Stimulated activated CD8-positive, alpha-beta memory T cell treated with anti-CD3 and anti-CD28 coated beads, Interleukin-2, amount 100 ng/mL, for 1 hour (primary cell): ENCODE measurements at places on chromosomes 3 and 15.

GRCh38 chr15:25092661-25093060 lies 137.9 kb downstream of the SNRPN start:
- no peak for DNase-seq

DNA sequence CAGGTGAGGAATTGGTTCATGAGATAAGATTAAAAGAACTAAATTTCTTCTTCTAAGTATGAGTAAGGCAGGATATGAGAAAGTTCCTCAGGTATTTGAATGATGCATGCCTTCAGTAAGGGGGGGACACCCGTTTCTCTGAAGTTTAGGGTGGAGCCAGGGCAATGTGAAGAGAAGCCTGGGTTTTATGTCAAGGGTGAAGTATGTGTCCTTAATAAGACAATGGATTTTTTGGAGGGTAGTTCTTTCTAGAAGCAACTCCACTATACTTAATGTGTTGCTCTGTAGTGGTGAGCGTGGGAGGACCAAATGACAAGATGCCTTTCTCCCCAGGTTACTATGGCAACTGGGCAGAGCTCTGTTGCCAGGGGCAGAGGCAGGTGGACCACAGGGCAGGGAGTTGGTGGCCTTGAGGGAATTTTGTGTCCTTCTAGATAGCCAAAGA lies 44.0 kb downstream of the PHLDB2 start:
- no peak for DNase-seq

- no peak for DNase-seq
Observed at GRCh38 chr3:182937293-182938051, 42.9 kb downstream of the DCUN1D1 start.

GRCh38 chr3:58502872-58503271 lies 11.0 kb downstream of the KCTD6 start:
- DNase-seq, result no peak

DNA sequence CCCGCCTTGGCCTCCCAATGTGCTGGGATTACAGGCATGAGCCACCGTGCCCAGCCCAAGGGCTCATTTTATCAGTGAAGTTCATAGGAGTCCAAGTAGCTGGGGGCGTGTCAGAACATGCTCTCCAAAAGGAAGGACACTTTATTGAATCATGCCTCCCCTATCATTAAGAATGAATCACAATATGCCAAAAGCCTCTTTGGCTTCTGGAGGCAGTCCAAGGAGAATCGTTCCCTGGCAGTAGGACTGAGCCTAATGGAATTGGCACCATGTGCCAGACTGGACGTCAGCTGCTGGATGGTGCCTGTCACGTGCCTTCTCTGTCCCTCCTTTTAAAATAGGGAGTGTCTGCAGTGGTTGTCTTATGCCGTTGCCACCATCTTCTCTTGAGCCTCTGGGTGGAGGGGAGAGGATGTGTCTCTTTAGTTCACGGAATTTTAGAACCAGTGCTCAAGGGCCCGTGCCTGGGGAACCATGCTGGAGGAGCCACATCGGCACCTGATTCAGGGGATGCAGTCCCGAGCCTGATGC lies 234.7 kb upstream of the LYSMD4 start:
- DNase-seq, result no peak

DNA sequence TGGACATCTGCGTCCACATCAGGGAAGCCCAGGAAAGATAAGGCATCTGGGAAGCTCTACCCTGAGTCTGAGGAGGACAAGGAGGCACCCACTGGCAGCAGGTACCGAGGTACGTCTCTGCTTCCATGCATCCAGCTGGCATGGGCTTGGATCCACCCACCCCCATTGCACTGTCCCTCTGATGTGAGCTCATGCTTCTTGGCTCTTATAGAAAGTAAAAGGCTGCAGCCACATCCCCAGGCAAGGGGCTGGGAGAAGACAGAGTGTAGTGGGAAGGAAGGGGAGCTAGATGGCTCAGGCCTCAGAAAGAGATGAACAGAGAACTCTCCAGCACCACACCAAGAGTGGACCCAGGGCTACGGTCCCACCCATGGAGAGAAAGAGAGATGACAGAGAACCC lies 18.2 kb downstream of the PTH1R start:
- no peak for DNase-seq

DNA sequence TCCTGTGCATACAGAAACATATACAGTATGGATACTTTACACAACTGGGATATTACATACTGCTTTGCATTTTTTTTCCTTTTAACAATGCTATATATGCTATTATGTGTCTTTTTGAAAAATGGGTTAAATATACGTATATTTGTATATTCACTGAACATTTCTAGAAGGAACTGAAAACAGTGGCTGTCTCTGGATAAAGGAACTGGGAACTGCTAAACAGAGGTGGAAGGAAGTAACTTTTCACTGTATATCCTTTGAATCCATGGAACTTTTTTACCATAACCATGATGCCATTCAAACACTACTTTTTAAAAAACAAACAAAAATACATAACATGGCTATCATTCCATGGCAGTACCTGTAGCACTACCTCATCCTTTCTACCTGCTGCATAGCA lies 1.8 kb downstream of the MTFMT start:
- DNase-seq, result no peak

DNA sequence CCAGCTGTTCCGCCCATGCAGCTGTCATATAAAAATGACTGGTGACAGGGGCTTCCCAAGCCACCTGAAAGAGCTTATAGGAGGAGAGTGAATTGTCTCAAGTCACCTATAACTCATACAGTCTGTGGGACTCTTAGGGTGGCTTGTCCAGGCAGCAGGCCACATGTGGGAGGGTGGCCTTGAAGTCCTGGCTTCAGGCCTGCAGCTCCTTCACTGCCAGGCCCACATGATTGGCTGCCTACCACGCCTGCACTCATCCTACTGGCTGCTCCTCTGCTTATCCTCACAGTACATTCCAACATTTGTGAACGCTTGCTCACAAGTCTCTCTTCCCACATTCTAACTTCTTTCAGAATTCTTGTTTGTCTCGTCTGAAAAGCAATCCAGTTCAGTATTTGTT lies 41.1 kb upstream of the TIPARP start:
- DNase-seq, result no peak

DNA sequence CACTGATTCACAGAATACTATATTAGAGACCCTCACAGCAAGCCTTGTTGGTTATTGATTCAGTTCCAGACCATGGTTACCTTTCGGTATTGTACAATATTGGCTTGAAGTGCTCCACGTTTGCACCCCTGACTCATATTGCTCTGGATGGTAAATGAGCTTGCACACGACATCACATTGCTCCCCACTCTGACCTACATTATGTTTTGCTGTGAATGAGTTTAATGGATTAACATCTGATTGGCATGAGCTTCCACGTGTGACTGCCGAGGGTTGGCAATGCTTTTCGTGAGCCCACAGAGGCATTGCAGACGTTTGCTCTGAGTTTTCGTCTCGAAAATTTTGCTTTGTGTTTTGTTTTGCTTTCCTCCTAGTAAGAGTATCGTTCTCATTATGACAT lies 225.8 kb upstream of the ICE2 start:
- DNase-seq, result no peak

GRCh38 chr3:31668242-31668641 lies 135.5 kb downstream of the STT3B start:
- DNase-seq, result no peak

DNA sequence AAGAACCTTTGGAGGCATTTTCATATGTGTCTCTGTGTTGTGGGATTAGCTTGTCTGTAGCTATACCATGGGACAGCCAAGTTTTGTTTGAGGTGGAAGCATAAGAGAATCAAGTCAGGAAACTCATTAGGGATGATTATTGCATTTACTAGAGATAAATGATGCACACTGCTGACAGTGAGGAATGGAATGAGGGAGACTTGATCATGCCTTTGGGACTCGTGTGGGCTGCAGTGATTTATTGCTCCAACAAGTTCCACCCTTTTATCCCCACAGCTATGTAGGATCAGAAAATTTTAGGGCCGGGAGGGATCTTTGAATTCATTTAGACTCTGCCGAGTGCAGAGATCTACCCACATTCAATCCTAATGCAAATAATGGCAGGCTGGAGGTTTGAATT lies 16.3 kb downstream of the ZNF385D start:
- DNase-seq, result no peak

DNA sequence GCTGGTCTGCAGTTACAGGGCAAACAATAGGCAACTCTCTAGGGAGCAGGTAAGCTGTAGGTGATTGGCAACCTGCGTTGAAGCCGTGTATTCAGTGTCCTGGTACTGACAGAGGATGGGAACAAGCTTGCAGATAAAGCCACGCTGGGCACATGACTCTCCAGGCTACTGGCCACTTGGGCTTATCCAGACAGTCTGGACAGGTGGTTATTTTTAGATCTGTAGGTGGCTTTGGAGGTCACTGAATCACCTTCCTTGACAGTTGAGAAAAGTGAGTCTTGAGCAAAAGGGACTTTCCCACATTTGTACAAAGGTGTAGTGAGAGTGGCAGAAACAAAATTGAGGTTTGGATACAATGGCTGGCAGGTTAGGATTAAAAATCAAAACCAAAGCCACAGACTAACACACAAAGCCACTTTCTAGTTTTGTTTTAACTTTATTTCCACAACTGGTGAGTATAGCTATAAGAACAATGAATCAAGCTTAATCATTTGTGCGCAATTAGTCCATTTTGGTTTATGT lies 22.3 kb upstream of the IL1RAP start:
- DNase-seq, result no peak

DNA sequence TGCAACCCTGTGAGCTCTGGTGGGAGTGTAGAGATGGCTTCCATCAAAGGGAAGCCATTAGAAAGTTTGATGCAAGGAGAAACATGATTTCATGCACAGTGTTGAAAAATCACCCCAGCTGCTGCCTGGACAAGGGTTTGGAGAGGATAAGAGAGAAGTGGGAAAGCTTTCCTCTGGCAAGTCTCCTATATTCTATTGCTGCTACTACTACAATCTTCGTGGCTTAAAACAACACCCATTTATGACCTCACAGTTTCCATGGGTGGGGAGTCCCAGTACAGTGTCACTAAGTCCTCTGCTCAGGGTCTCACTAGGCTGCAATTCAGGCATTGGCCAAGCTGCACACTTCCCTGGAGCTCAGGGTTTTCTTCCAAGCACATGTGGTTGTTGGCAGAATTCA lies 229.3 kb downstream of the TAFA4 start:
- no peak for DNase-seq

GRCh38 chr15:73718694-73719093 lies 34.5 kb downstream of the INSYN1 start:
- DNase-seq, result no peak

DNA sequence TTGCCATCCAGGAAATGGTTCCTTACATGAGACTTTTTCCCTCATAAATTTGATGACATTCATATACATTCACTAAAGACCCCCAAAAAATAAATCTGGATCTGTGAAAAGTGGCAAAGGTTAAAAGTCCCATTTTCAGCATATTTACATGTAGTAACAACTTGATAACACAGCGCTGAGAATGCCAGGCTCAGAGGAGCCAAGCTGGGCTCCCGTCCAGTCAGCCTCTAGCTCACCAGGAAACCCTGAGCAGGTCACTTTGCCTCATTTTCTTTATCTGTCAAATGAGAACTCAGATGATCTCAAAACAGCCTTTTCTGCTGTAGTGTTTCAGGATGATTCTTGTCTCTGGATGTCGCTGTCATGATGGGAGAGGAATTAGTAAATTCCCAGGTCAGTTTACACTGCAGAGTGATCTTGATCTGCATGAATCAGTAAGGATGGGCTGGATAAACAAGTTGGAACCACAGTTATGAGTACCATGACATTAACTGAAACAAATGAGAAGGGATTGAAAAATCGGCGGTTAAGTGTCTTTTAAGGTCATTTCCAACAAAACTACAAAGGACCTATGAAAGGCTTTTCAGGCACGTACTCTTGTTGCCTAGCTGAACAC lies 82.8 kb downstream of the PPARG start:
- DNase-seq, result no peak

DNA sequence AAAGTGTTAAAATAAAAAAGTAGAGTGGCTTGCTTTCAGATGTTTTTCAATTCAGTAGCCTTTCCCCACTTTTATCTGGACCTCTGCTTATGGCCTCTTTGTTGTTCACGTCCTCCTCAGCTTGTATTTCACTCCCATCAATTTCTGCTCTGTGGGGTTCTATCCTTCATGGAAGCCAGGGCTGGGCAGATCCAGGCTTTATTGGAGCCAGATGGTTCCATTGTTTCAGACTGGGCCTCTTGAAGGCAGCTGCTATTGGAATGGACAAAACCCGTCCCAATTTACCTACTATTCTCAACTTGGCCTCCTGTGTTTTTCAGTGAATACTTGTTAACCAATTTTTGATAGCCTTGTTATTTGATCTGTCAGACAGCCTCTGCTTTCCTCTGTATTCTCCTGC lies 10.9 kb upstream of the AADACL2 start:
- DNase-seq, result no peak

DNA sequence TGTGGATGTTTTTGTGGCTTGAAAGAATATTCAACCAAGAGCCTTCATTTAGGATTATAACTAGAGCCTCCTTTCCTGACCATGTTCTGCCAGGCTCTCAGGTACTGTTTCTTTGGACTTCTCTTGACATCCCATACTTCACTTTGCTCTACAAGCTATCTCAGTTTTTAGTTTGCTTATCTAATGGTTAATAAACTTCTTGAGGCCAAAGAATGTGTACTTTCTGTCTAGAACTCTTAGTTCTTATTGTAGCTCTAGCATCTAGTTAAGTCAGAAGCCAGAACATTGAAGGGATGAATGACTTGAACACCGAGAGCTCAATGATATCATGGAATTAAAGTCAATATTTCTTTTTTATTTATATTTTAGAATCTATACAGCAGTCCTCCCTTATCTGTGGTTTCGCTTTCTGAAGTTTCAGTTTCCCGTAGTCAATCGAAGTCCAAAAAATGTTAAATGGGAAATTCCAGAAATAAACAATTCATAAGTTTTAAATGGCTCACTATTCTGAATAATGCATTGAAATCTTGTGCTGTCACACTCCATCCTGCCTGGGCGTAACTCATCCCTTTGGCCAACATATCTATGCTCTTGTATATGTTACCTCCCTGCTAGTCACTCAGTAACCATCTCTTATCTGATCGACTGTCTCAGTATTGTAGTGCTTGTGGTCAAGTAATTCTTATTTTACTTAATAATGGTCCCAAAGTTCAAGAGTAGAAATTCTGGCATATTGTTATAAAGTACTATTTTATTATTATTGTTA lies 368.6 kb upstream of the RBMS3 start:
- no peak for DNase-seq

DNA sequence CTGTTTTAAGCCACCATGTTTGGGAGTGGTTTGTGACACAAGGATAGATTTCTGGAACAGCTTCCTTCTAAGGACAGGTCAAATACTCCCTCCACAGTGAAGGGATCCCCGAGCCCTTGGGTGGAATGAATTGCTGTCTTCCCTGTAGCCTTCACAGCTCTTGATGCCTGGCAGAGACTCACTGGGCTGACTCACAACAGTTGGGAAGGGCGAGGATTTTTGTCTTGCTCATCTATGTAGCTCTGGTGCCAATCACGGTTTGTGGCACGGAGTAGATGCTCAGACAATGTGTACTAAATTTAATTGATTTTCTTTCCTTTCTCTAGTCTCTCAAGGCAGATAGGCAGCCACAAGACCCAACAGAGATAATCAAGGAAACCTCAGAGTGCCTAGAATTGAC lies 27.0 kb downstream of the CRYGS start:
- DNase-seq, result no peak

- no peak for DNase-seq
Observed at GRCh38 chr3:54531741-54532140, 396.1 kb downstream of the LRTM1 start.

- no peak for DNase-seq
Observed at GRCh38 chr3:120162400-120162799, 68.2 kb upstream of the GSK3B start.
